ENCODE measurements at places on chromosomes 4 and X.

GRCh38 chr4:25310066-25310802 is 2.3 kb upstream of the ZCCHC4 start:
- DNase-seq = no peak

- DNase-seq = no peak
These were observed 74.7 kb downstream of the TRAM1L1 start for GRCh38 chr4:117010671-117011070.

DNA sequence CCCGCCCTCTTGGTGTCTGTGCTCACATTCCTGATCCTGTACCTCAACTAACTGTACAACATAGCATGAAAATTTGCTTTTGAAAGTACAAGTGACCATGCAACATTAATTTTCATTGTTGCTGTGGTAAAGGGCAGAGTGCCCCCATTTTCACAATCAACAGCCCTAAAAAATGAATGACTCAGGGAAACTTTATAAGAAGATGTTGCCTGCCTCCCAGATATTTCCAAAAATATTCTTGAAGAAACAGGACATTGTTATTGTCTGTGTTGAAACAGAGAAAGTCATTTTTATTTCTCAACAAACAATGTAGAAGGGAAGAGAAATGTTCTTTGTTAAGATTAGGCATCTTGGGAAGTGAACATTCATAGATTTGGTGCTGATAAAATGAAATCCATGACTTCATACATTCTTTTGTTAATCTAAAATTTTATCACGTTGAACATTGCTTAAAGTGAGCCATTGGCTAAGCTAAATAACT is 113.9 kb upstream of the ANXA3 start:
- DNase-seq = no peak

- no peak for DNase-seq
These were observed 571.0 kb upstream of the KLHL4 start for GRCh38 chrX:86946569-86946968.
